ENCODE measurements at places on chromosomes 6 and 20. TPM values are rescaled to one million over a fixed set of nuclear protein-coding genes. Genes with fewer than 3 reads are reported as not detected.

Gene PRSS35
- 1.9 TPM for total RNA-seq

Gene IL17F
- total RNA-seq = not detected

Gene GJA1
- 926 TPM for total RNA-seq

Gene SNAP91
- under 0.01 TPM for total RNA-seq

Gene TAAR9
- total RNA-seq = not detected

Gene KCNK5
- total RNA-seq = not detected
